Activated CD4-positive, CD25-positive, alpha-beta regulatory T cell (primary cell): ENCODE measurements at places on chromosomes 16 and 17.

GRCh38 chr16:59339871-59340270 is 605.8 kb upstream of the GOT2 start:
- DNase-seq = no peak

- DNase-seq = no peak
These were observed 25.8 kb upstream of the ACSF3 start for GRCh38 chr16:89067677-89068443.

GRCh38 chr16:59840169-59840568 is 1106.1 kb upstream of the GOT2 start:
- DNase-seq = no peak

- no peak for DNase-seq
These were observed 5.7 kb downstream of the CFAP119 start for GRCh38 chr16:30755955-30756780.

DNA sequence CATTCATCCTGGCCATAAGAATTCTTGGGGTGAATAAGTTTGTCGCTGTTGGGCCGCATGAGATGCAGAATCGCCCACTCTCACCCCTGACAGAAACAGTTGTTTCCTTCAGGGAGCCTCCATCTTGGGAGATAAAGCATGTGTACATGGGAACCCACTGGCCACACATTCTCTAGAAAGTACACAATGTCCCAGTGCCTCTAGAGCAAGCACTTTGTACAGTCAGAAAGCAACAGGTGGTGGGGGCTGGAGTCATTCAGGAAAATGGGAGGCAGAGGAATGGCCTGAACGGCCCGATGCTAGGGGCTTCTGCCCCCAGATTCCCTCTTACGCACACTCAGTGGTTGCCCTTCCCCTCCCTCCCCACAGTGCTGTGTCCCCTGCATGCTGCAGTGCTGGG is 16.1 kb downstream of the ACE start:
- DNase-seq = no peak

DNA sequence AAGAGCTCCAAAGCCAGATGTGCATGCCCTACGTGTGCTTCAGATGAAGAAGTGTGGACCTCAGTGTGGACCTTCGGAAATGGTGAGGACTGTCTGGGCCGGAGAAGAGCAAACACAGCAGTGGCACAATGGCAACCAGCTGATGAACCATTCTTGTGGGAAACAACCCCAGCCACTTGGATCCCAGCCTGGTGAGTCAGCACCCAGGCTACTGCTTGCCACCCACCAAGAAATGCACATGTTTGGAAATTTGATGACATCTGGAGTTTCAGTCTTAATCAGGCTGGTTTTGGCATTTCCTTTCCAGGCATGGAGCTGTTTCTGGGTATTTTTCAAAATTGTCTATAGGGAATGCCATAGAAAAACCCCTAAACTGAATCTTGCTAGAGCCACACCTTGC is 42.7 kb downstream of the DYNLRB2 start:
- no peak for DNase-seq

- no peak for DNase-seq
These were observed 2.0 kb downstream of the NPB start for GRCh38 chr17:81903896-81904599.

- no peak for DNase-seq
These were observed 93.3 kb downstream of the CMIP start for GRCh38 chr16:81537721-81538561.

DNA sequence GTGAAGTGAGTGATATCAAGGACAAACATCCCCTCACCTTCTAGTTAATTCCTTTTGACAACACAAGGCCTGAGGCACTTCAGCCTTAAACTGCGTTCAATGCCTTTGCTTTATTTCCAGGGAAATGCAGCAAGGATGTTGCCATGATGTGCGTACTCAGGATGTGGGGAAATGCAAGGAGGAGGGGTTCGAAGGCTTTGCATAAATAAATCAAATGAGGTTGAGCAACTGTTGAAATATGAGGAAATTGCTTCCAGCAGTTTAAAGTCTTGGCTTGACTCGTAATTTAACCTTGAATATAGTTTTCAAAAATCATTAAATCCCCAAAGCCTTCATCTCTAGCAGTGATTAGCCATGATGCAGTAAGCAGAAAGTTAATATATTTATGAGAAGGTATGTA is 81.8 kb upstream of the CCL2 start:
- DNase-seq = no peak

DNA sequence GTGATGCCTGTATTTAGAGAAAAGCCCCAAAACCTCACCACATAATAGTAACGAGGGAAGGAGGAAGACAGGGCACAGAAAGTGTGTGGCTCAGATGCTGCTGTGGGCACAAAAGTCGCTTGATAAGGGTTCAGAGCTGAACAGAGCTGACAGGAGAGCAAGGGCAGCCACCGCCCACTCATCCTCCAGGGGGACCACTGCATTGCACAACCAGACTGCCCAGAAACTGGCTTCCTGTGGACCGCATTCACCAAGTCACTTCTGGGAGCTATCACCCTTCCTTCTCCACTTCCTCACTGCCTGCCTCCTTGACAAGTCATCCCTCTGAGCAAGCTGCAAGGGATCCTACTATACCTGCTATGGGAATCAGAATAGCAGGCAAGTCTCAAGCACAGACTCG is 512.4 kb upstream of the CDH11 start:
- DNase-seq = no peak

- no peak for DNase-seq
These were observed 132.4 kb upstream of the CHMP6 start for GRCh38 chr17:80859002-80859941.

DNA sequence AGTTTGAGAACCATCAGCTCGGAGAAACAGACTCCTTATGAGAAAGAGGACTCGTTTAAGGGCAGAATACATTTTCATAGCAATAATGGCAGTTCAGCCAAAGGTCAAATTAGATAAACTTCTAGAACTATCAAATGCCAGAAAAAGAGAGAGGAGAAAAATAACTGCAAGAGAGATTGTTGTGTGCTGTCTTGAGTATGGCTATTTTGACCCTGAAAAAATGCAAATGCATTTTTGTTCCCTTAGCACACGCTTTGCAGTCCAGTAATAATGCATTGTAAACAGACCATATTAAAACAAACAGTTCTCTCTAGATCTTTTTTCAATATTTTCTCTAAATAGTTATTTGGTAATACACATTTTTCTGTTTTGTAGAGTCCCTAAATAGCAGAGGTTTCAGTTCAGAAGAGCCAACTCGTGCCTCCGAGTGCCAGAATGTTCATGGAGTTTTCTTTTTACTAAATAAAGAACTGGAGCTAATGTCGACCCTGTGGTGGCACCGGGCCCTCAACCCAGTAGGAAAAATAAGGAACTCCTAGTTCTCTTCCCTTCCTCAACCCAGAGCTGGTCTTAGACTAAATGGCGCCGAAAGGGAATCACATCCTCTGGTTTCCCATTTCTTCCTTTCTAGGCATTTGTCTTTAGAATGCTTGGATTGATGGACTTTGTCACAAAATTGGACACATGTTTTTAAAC is 298.0 kb downstream of the MAP2K4 start:
- DNase-seq = no peak

DNA sequence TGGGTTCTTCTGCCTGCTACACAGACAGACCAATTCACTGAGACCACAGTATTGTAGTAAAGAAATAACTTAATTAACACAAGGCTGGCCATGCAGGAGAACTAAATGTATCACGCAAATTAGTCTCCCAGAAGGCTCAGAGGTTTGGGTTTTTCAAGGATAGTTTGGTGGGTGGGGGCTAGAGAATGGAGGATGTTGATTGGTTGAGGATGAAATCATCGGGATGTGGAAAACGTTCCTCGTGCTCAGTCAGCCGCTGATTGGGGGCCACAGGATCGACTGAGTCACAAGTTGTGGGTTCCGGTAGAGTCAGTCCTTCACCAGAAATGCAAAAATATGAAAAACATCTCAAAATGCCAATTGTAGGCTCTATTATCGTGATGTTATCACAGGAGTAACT is 18.7 kb downstream of the RHOT1 start:
- DNase-seq = no peak

DNA sequence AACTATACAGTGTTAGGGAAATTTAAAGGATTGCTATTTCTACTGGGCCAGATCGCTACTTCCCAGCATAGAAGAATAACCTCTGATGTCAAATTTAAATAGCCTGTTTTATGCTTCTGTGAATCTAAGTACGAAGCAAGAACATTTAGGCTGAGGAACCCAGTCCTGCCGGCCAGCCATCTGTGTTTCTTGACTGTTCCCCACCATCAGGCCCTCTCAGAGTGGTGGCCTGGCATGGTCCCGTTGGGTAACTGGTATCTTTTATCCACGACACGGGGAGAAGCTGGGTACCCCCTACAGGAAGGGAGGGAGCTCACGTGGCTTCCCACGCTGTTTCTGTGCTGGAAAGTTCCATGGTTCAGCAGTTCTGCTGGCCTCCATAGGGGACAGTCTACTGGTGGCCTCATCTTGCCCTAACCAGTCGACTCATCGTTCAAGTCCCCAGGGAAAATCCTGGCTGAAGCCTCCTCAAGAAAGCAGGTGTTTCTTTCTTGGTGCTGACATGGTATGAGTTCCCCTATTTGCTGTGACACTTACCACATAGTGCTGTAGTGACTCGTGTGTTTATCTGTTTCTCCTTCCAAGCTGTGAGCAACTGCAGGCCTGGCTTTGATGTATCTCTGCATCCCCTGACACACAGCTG is 201.7 kb upstream of the NLRP1 start:
- DNase-seq = no peak

DNA sequence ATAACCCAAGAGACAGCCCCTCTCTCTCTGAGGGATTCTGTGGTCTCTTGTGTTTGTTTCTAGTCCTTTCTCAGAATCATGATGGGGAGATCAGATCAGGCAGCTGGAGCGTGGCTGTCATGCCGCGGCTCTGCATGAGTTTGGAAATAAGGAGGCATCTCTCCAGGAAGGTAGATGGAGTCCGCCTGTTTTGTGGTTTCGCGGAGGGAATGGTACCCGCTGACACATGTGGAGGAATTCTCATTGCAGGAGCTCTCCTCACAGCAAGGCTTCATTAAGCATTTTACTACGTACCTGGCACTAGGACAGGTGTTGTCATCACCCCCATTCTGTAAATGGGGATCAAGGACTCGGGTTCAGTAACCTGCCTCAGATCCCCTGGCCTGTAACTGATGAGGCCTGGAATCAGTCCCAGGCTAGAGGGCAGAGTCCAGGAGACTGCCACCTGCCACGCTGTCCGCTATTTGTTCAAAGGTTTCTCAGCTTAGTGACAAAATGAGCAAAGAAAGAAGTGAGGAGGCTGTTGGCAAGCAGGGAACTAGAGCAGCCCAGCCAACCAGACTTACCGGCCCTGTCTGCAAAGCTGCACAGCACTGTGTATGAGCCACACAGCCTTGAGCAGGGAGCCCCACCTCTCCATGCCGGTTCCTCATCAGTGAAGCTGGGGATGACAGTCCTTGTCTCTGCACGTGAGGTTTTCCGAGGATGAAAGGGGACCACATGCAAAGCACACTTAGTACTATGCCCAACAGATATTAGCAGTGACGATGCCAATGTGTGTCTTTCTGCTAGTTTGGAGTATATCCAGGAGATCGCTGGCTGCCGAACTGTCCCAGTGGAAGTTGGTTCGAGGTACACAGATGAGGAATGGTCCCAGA is 11.0 kb downstream of the KDM8 start:
- no peak for DNase-seq

GRCh38 chr16:74999219-74999608 is 390 bp downstream of the ZNRF1 start:
- peak; percentile 34 for DNase-seq

GRCh38 chr16:79982361-79982760 is 381.8 kb upstream of the MAF start:
- DNase-seq = no peak

GRCh38 chr16:27267037-27267677 is 1.4 kb downstream of the NSMCE1 start:
- no peak for DNase-seq

DNA sequence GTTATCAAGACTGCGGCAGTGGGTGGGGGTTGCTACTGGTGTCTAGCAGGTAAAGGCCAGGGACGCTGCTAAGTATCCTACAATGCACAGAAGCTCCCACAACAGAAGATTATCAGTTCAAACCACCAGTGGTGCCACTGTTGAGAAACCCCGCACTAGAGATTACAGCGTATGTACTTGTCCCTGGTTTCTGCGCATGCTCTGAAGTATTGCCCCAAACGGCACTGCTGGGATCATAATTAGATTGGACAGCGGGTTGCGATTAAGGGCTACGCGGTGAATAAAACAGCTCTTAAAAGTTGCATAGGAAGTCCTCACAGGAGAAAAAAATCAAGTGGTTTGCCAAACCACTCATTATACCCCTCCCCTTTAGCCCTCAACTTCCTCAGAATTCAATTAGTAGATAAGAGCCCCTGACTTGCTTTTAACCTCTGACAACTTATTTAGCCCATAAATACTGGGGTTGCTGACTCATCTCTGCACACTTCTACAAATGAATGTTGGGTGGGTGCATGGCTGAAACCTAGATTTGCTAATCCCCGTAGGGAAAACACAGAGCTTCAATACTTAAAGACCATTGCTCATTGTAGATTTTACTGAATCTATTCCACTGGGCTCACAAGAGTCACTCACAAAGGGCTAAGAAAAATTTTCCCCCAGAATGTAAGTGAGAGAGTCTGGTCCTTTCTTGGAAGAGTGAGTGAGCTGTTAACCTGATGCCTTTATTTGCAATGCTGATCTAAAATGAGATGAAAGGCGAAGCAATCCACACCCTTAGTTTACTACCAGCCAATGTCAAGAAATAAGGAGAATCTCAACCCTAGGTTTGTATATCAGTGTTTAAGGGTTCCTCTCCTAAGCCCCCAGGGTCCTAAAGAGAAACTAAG is 91.8 kb downstream of the RGS9 start:
- DNase-seq = no peak

- no peak for DNase-seq
These were observed 78.9 kb upstream of the PLCG2 start for GRCh38 chr16:81700071-81700779.

DNA sequence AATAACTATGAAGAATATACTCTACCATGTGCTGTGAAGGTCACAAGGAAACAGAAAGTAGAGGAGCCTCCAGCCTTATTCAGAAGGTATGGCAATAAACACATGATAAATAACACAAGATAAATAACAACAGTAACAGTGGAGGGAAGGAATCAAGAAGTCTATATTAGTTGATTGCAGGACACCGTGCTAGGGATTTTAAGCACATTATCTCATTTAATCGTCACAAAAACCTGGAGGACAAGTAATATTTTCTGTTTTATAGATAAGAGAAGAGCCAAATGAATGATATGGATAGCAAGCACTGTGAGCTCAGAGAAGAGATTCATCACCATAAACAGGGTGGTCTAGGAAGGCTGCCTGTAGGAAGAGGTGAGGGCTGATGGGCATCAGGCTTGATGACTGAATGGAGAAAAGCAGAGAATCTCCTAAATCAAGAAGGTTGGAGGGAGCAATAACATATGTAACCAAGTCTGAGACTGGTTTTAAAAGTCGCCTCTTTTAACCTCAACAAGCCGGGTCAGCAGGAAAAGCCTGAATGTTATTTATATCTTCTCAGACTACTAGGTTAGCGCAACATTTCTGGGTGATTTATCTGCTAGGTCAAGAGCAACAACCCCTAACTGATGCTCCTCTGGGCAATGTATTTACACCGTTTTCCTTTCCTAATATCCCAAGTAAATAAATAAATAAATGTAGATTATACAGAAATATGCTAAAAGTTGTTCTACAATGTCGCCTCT is 8.3 kb downstream of the TOM1L2 start:
- DNase-seq = no peak

GRCh38 chr16:61270726-61271125 is 765.5 kb downstream of the CDH8 start:
- DNase-seq = no peak

GRCh38 chr16:52741351-52741750 is 194.4 kb upstream of the TOX3 start:
- no peak for DNase-seq

- DNase-seq = no peak
These were observed 335.3 kb downstream of the CNTNAP4 start for GRCh38 chr16:76612497-76612896.
